Astrocyte (in vitro differentiated cells and primary cell): ENCODE measurements at places on chromosomes 6 and 20.
A peak's percentile ranks its signal among the peaks of the same experiment; 100 is the strongest.

DNA sequence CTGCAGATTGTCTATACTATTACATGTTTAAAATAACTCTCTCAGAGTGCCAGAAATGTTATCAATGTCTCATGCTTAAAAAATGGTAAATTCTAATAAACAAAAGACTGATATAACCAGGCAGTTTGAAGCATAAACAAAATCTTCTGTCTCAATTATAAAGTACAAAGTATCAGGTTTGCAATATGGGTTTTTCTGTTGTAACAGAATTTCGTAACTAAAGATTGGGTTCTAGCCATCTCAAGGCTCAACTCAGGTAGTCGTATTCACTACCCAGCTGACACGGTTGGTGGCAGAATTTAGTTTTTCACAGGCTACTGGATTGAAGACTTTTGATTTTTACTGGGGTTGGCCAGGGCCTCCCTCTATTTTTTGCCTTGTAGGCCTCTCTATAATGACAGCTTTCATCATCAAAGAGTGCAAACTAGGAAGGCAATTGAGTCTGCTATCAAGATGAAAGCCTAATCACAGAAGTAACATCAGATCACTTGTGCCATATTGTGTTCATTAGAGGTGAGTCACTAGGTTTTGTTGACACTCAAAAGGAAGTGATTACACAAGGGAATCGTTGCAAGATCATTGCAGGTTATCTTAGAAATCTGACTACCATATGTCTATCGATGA lies 3.6 kb downstream of the CYP39A1 start:
- DNase-seq: no peak

DNA sequence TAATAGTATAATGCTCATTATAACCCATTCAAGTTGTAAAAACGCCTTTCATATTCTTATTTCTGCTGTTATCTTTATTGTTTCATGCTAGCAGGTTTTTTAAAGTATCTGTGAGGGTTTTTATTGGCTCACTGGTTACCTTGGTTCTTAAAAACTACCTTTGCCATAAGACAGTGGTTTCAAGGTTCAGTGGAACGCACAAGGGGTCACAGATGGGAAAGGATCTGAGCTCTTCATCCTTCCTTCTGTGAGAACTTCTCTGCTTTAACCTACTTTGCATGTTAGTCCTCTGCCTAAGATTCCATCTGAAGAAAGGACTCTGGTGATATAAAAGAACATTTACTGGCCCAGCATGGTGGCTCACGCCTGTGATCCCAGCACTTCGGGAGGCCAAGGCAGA lies 492.6 kb downstream of the CD83 start:
- DNase-seq: no peak

- DNase-seq: peak; percentile 22
These were observed 22.8 kb upstream of the SLC23A2 start for GRCh38 chr20:5024103-5024502.

DNA sequence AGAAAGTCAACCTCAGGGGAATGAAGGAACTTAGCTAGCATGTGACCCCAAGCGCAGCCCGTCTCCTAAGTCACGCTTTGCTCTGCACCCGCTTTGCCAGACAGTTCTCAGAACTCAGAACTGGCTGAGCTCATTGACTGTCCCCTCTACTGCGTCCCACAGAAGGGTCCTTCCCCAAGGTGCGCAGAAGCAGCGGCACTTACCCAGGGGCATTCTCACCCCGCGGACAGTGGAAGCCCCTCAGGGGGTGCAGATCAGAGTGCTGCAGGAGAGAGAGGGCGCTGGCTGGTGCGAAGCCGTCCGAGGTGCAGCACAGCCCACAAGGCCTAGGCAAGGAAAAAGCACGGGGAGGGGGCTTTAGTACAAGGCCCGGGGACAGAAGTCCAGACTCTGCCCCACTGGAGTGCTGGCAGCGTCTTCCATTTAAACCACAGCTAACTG lies 807 bp downstream of the SNHG17 start:
- DNase-seq: no peak

DNA sequence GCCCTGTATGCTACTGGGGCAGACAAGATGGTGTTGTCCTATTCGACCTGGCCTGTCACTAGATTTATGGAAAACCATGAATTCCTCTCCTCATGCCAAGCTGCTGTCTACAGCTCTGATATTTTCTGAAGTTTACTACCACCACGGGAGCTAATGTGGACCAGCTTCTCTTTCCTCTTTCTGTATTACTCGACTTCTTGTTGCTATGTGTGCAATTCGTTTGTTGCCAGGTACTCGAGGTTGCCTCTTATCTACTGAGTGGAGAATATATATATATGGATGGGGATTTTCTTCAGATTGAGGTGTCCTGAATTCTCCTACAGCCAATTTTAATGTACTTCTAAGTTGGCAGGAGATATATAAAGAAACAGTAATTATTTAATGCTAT lies 34.7 kb downstream of the MAN1A1 start:
- no peak for DNase-seq

- no peak for DNase-seq
These were observed 140.1 kb upstream of the THBS2 start for GRCh38 chr6:169393753-169394152.

DNA sequence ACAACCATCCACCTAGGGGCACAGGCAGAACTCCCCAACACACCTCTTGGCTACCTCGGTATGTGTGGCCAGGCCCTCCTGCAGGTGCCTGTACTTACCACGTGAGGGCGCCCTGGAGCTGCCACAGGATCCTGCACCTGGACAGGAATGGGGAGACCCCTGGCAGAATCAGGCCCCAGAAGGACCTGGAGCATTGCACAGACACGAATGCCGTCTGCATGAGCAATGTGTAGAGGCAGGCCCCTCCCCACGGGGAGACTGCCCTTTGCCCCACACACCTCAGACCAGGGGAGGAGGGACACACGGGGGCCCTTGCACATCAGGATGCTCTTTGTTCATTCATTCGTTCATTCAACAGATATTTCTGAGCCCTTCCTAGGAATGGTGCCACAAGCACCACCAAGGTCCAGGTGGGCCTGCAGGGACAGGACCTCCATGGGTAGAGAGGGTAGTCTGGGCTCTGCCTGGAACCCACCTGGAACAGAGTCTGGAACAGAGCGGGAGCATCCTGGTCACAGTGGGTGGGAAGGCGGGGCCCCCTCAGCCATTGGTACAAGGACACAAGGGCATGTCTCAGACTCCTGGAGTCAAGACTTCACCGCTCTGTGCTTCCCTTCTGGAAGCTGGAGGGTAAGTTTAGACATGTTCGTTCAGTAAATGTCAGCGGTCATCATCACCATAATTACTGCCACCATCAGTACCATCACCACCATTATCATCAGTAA lies 32.3 kb downstream of the YTHDF1 start:
- DNase-seq: no peak

- DNase-seq: peak; percentile 77
These were observed 4.0 kb downstream of the PPP1R18 start for GRCh38 chr6:30682143-30683117.

DNA sequence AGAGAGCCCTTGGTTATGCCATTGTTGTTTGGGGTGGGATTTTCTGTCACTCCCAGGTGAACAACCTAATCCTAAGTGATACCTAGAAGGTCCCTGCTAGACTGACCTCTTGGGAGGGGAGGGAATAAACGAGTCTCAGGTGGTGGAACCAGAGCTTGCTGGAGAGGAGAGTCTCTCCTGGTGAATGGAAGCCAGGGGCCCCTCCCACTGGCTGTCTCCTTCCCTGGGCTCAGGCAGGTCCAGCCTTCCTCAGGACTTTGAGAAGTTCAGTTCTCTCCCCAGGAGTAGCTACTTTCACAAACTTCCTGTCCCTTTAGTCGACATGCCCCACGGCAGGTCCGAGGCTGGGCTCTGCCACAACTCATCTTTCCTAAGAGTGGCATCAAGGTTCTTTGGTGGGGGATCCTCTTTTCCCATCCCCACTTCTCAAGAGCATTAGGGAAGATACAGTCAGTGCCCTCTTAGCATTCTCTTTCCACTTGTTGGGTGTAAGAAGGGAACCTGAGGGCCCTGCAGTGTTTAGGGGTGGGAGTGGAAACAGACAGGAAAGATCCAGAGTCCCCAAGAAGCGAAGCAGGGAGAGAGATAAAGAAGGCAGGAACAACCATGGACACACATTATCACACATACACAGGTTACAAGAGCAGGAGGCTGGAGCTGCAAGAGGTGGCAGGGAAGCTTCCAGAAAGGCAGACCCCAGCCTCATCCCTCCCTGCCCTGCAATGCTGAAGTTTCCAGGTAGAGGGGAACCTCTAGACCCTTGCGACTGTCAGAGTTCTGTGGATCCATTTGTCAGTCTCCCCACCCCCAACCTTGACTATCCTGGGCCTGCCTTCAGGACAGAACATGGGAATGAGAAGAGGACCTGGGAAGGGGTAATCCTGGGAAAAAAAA lies 900 bp upstream of the GLP1R start:
- no peak for DNase-seq

- no peak for DNase-seq
These were observed 32.1 kb upstream of the RAB23 start for GRCh38 chr6:57254055-57254717.

GRCh38 chr20:22688485-22688884 lies 104.1 kb upstream of the FOXA2 start:
- DNase-seq: no peak

DNA sequence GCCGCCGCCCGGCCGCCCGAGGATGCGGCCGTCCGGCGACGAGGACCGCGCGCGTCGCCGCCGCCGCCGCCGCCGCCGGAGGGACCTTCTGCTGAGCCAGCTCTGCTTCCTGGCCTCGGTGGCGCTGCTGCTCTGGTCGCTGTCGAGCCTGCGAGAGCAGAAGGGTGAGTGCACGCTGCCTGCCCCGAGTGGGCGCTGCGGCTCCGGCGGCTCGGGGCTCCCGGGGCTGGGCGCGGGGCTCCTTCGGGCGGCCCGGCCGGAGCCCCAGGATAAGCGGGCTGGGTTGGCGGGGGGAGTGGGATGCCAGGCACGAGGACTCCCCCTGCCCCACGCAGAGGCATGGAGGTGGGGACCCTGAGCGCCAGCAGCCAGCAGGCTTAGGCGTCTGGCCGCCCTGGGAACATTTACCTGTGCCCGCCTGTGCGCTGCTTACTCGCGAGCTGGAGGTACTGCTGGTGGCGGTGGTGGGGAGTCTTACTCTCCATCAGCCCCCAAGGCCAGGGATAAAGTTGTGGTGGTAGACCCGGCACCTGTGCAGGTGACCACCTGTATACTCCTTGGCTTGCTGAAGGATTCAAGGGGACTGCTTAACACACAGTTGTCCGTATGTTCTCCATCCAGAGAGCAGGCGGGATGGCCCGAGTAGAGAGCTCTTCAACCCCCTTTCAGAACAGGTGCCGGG lies 520 bp downstream of the SLC24A3 start:
- no peak for DNase-seq

DNA sequence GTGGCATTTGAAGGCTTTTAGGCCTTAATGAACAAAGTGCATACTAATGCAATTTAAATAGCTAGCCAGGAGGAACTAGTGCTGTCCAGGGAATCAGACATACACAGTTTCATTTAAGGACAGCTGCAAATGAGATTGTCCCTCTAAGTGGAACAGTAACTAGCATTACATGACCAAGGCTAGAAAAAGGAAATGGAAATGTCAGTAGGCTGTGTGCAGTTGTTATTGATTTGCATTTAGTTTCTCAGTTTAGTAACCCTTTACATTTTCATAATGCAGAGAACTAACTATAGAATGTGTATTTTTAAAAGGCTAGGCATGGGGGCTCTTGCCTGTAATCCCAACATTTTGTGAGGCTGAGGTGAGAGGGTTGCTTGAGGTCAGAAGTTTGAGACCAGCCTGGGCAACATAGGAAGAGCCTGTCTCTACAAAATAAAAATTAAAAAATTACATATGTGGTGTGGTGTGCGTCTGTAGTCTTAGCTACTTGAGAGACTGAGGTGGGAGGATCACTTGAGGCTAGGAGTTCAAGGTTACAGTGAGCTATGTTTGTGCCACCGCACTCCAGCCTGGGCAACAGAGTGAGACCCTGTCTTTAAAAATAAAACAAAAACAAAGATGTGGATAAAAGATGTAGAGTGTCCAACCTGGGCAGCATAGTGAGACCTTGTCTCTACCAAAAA lies 468.0 kb downstream of the UTRN start:
- DNase-seq: no peak

GRCh38 chr6:168137024-168137423 lies 58.0 kb upstream of the FRMD1 start:
- no peak for DNase-seq

DNA sequence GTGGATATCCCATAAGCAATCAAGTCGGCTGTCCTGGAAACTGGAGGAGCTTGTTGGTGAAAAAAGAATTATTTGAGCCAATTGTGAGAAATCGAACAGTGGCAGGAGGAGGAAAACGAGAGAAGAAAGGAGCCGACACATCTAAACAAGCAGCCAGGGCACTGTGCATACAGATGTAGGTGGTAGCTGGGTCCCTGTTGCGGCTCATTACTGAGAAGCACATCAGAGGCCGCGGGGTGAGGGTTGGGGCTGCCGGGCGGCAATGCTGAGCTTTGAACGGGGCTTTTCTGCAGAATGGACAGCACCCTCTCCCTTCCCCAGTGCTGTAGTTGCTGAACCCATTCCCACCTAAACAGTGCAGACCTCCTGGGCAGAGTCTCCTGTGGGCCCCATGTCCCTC lies 4.1 kb upstream of the LEMD2 start:
- DNase-seq: no peak

DNA sequence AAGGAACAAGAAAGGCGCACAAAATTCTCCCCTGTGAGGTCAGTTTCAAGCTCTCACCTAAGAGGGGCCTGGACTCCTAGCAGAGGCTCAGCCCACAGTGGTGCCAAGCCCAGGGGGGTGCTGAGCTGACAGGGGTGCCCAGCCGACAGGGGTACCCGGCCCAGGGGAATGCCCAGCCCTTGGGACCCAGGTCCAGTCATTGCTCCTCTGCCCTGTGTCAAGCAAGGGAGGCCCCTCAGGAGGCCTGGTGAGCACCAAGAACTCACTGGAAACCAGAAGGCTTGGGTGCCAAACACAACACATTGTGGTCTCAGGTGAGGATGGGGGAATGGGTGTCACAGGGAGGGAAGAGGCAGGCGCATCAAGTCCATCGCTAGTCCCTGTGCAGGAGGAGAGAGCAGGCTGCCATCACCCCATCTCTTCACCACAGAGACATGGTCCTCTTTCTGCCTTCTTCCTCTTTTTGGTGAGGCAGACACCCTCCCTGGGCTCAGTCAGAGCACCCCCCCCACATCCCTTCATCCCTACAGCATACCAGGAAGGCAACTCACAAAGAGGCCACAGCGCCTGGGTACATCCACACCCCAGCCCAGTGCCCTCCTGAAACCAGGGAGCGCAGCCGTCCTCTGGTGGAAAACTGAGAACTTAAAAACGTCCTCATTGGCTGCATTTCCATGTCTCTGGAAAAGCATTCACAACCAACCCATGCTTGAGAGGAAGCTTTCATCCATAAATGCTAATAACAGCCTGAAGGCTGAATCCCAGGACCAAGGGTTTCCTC lies 111.3 kb downstream of the BANF2 start:
- DNase-seq: no peak

GRCh38 chr6:109743739-109744138 lies 52.6 kb downstream of the FIG4 start:
- peak; percentile 66 for DNase-seq

DNA sequence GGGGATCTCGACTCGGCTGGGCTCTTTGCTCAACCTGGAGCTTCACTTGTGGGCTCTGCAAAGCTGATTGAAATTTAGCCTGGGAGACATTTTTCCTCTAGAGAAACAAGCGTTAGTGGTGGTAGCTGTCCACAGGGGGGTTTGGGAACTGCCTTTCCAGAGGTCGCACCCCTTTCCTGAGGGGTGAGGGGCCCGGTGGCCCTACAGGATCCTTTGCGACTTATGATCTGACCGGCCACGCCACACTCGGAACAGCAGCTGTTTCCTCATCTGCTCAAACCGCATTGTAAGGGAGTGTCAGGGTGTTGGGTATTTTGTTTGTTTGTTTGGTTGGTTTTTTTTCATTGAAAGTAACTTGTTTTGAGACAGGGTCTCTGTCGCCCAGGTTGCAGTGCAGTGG lies 21.0 kb downstream of the PNLDC1 start:
- DNase-seq: no peak

GRCh38 chr6:64538722-64539121 lies 903.1 kb downstream of the PHF3 start:
- no peak for DNase-seq
